Stimulated activated CD8-positive, alpha-beta memory T cell treated with anti-CD3 and anti-CD28 coated beads, Interleukin-7, amount 100 ng/mL, for 48 hours (primary cell): ENCODE measurements at places on chromosomes 5 and 9.
A peak's percentile ranks its signal among the peaks of the same experiment; 100 is the strongest.

DNA sequence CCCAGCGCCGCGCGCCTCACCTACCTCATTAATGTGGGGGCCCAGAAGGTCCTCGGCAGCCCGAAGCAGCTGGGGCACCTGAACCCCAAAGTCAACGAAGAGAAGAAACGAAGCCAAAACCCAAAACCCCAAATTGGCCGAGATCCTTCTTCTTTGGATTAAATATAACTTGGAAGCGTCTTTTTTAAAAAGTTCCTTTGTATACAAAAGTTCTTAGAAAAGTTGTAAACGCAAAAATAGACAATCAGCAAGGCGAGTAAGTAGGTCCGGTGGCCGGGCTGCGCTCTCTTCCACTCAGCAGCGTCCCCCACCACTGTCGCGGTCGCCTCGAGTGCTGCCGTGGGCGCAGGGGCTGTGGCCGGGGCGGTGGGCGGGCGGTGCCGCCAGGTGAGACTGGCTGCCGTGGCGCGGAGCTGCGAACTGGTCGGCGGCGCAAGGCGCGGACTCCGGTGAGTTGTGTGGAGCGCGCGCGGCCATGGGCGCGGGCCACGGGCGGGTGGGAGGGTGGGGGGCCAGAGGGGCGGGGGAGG is 360 bp downstream of the KLF4 start:
- DNase-seq, result no peak

DNA sequence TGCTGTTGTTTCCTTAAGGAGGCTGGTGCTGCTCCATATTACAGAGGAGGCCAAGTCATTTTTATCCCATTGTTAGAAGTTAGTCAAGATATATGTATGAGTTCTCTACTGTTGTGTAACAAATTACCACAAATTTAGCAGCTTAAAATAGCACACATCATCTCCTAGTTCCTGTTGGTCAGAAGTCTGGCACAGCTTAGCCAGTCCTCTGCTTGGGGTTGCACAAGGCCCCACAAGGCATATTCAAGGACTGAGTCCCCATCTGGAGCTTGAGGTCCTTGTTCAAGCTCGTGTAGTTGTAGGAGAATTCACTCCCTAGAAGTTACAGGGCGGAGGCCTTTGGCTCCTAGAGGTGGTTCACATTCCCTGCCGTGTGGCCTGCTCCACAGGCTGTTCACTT is 14.7 kb downstream of the MTAP start:
- no peak for DNase-seq

GRCh38 chr5:180235846-180236245 is 26.8 kb upstream of the RASGEF1C start:
- no peak for DNase-seq

DNA sequence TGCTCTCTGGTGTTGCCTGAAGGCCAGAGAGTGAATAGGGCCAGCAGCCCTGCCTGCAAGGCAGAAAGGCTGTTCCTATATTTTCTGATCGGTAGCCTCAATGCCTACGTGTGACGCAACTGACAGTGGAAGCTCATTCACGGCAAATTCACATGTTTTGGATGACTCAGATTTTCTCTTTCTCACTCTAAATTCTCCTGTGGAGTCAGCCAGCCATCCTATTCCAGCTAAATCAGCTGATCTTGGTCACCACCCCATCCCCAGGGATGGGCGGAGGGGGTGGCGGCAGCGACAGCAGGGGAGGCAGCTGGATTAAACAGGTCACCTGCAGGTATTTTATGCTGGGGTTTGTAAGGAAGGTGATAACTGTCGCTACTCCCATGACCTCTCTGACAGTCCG is 52.3 kb downstream of the ZNF510 start:
- DNase-seq, result no peak

DNA sequence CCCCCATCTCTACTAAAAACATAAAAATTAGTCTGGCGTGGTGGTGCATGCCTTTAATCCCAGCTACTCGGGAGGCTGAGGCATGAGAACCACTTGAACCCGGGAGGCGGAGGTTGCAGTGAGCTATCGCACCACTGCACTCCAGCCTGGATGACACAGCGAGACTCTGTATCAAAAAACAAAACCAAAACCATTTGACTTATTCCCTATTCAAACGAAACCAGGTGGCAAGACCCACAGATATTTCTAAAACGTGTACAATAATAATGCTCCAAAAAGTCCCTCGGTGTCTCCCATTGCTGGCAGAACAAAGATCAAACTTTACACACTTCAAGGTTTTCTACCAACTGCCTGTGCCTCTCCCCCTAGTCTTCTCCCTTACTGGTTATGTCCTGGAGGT is 29.8 kb downstream of the HMGCR start:
- DNase-seq, result no peak

DNA sequence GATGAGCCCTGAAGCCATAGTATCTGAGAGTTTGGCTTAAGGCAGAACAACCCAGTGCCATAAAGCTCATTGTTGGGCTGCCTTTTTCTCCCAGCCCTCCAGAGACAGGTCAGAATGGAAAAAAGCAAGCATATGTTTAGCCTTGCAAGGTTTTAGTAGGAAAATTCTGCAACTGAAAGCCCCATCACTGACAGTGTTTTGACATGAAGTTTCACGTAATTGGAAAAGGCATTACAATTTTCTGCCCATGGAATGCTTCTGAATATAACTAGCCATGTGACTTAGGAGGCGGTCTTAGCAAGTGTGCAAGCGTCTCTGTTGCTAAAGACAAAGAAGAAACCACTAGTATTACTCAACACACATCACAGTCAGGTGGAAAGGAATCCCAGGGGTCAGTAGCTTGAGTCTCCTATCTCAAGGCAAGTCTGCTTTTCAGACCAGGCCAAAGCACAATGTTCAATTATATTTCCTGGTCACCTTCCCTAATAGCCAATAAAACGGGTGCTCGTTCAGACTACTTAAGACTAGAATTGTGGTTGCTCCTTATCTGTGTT is 117.6 kb downstream of the CARTPT start:
- DNase-seq, result no peak

GRCh38 chr5:74257645-74258313 is 382.7 kb downstream of the ENC1 start:
- no peak for DNase-seq

DNA sequence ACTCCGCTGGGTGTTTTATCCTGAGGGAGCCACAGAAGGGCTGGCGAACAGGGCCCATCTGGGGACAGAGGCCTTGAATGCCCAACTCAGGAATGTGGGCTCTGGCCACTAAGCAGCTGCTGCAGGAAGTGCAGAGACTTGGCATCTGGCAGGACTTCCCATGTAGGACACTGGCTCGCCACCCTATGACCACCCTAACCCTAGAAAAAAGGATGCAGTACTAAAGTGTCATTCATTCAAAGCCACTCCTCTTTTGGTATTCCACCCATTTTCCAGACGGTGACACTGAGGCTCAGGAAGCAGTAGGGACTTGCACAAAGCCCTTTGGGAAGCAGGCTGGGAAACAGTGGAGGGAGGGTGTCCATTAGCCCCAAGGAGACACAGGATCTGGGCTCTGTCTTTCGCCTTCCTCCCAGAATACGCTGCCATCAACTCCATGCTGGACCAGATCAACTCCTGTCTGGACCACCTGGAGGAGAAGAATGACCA is 3.0 kb downstream of the BBLN start:
- DNase-seq, result no peak

- DNase-seq, result no peak
These were observed 46.0 kb downstream of the SHB start for GRCh38 chr9:38022995-38023394.

DNA sequence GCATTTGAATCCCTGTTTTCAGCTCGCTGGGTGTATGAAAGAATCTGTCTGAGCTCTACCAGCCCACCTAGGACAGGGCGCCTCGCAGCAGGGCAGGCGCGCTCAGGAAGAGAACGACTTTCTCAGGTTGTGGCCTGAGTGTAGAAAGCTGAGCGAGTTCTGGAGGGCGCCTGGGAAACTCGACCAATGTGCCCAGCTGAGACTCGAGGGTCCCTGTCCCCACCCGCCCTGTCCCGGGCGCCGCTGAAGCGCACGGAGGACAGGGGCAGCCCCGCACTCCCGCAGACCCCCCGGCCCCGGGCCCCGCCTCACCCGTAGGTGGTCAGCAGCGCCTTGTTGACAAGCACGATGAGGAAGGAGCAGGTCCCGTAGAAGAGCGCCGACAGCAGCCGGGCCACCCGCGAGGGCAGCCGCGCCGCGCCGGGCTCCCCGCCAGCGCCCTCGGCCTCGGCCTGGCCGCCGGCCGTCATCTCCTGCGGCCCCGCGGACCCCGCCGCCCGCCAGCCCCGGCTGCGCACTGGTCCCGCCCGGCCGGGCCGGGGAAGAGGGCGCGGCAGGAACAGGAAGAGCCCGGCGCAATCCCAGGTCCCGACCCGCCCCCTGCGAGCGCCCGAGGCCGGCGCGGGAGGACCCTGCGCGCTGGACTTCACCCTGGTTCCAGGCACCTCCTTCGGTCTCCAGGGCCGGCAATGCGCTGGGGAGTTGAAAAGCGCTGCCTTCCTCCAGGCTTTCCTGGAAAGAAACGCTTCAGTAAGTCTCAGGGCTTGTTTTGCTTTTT is at the start of gene SLC35D2:
SLC35D2 (minus strand) TSS at position 547 of the 778 bp plus-strand sequence; CDS start at position 470, 77 bp downstream.
- no peak for DNase-seq

- DNase-seq, result no peak
These were observed 310.5 kb downstream of the PLK2 start for GRCh38 chr5:58149345-58149744.

DNA sequence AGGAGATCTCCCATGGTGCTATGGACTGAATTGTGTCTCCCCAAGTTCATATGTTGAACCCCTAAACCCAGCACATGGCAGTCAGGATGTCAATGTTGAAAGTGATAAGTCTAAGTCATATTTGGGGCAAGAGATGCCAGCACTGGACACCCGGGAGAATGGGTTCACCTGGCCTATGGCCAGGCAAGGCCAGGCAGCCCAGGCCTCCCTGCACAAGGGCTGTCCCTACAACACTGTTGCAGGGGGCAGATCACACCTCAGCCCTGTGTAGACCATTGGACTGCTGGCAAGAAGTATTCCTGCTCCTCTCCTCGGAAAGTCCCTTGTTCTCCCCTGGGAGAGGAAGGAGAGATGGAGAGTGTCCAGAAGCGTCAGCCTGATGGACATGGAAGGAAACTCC is 240.5 kb downstream of the GADD45G start:
- DNase-seq, result no peak

- DNase-seq, result no peak
These were observed 260.7 kb upstream of the KCNN2 start for GRCh38 chr5:114101153-114101552.

- DNase-seq, result peak; percentile 8
These were observed 645 bp downstream of the SAP30L start for GRCh38 chr5:154446195-154447088.

DNA sequence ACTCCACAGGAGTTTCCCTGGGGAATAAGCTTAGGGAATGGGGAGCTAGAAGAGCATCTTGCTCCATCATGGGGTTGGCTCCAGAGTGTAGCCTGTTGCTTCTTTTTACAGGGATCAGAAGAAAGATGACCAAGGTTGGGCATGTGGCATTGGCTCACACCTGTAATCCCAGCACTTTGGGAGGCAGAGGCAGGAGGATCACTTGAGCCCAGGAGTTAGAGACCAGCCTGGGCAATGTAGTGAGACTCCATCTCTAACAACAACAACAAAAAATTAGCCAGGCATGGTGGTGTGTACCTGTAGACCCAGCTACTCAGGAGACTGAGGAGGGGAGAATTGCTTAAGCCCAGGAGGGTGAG is 18.4 kb downstream of the NUDT2 start:
- no peak for DNase-seq

- no peak for DNase-seq
These were observed 9.6 kb downstream of the DNAH5 start for GRCh38 chr5:13934921-13935320.

GRCh38 chr5:131548176-131548575 is 86.9 kb downstream of the RAPGEF6 start:
- DNase-seq, result no peak

GRCh38 chr5:123855609-123856008 is 343.6 kb downstream of the CSNK1G3 start:
- no peak for DNase-seq

DNA sequence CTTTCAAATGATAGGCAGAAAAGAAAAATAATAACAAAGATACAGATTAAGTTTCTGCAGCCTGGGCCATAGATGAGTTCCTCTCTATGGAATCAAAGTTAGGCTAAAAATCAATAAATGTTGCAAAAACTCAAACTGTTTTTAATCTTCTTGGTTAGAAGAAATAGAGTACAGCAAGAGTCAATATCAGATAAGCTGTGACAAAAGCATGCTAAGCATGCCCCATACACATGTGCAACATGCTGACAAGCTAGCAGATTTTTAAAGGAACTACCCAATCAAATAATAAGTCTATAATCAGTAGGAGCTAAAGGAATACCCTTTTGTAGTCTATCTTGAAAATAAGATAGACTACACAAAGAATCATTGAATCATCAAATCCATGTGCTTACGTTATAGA is 6.7 kb downstream of the ERP44 start:
- no peak for DNase-seq

GRCh38 chr9:113574441-113575262 is 111.1 kb downstream of the RGS3 start:
- DNase-seq, result no peak

DNA sequence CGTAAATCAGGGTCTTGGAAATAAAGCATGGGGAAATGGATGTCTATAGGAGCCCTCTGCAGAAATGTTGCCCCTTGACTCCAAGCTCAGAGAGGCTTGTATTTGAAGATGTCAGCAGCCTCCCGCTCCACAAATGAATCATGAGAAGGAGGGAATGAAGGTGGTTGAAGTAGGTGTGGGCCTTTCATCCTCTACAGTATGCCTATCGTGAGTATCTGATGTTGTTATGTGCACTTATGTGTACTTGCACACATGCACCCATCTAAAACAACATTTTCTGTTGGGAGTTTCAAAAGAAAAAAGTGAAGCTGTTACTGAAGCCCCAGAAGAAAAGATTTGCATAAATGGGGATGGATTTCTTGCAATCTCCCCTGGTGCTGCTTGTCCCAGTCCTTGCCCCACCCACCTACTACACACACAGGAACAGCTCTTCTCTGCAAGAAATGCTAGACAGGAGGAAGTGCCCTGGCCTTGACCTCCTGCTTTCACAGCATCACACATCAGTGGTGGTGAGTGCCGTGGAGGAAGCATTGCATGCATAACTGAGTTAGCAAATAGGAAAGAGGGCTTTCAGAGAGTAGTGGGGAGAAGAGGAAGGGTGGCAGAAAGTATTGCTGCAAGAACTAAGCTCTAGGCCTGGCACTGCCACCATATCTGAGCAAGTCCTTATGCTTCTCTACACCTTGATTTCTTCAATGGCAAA is 156.1 kb downstream of the SNX18 start:
- DNase-seq, result peak; percentile 7

DNA sequence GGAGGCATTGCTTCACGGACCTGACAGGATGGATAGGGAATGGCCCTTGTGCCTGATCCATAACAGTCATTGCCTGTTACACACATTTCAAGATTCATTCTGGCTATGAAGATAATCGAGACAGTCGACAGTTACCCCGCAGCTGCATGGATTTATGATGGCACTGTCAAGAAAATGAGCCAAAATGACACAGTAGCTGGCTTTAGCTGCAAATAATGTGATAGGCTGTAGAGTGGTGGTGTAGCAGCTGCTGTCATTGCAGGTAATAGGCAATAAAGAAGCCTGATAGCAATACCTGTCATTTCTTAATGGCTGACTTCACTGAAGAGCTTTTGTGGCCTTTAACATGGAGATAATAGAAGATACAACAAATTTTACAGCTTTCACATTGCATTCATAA is 1085.2 kb upstream of the ARRDC3 start:
- DNase-seq, result no peak
